Liver (tissue), 10 donors: ENCODE measurements at places on chromosomes 1 and 21.

DNA sequence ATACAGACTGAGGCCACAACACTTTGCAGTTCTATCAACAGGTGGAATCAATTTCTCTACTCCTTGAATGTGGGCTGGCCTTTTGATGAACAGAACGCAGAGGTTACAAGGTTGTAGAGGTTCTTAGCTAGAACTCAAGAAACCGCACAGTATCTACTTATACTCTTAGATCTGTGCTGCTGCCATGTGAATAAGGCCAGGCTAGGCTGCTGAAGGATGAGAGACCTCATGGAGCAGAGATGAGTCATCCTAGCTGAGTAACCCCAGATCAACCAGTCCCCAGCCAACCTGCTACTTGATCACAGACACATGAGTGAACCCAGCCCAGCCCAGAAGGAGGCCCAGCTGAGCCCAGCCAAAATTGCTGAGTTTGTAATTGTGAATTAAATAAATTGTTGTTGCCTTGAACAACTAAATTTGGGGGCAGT is 35.3 kb upstream of the BCAR3 start:
- no peak for DNase-seq

GRCh38 chr1:44036409-44037139 is 5.3 kb upstream of the SLC6A9 start:
- peak; percentile 82 for DNase-seq

- no peak for DNase-seq
Observed at GRCh38 chr1:12029720-12030339, 10.5 kb downstream of the MIIP start.

DNA sequence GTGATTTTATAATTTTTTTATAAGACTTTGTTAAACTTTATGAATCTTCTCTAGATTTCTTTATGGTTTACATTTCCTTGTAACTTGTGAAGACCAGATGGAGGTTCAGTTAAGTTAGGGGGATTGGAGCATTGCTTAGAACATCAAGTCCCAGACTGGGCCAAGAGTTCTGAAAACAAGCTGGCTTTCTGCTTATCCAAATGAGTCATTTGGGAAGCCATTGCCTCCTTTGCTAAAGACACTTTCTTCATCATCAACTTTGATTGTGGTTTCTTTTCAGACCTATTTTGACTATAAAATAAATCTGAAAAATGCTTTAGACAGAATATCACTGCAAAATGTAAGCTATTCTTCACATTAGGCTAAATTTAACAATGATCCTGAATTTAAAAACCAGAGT is 446.8 kb downstream of the USP25 start:
- no peak for DNase-seq

DNA sequence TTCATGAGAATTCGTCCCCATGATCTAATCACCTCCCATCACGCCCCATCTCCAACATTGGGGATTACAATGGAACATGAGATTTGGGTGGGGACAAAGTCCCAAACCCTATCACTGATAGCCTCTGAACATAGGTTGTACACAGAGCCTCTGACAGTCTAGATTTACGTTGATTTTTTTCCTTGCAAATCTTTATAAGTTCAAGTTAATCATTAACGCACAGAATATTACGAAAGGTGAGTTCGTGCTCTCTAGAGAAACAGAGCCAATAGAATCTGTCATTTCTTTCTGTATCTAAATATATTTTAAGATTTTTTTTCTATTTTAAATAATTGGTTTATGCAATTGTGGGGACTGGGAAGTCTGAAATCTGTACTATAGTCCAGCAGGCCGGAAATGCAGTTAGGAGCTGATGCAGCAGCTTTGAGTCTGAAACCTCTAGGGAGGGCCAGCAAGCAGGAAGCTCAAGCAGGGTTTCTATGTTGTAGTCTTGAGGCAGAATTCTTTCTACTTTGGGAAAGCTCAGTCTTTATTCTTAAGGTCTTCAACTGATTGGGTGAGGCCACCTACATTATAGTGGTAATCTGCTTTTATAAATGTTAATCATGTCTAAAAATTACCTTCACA is 61.0 kb downstream of the SELENOF start:
- no peak for DNase-seq
